Fibroblast of lung (primary cell): ENCODE measurements at places on chromosomes 5 and 9. TPM values are rescaled to one million over a fixed set of nuclear protein-coding genes. Genes with fewer than 3 reads are reported as not detected.

RPP25L gene
- 12.6 and 13.5 TPM in 2 replicates for polyA plus RNA-seq

PCDHGA10 gene
- 3.8 and 4.2 TPM in 2 replicates for polyA plus RNA-seq

SGCD gene
- polyA plus RNA-seq = 13.3 and 18.4 TPM in 2 replicates

PTGDS gene
- 2.0 and 4.9 TPM in 2 replicates for polyA plus RNA-seq

ABLIM3 gene
- polyA plus RNA-seq = 49.9 and 67.8 TPM in 2 replicates

PCDHA3 gene
- polyA plus RNA-seq = 0.07 and 0.89 TPM in 2 replicates

NUTM2F gene
- not detected in 2 replicates for polyA plus RNA-seq

NTNG2 gene
- 0.26 and 1.3 TPM in 2 replicates for polyA plus RNA-seq

EDIL3 gene
- polyA plus RNA-seq = 8.1 and 149 TPM in 2 replicates

IGFBPL1 gene
- polyA plus RNA-seq = not detected in 2 replicates

ZNF462 gene
- 6.0 and 6.3 TPM in 2 replicates for polyA plus RNA-seq

CRB2 gene
- polyA plus RNA-seq = not detected in 2 replicates

LVRN gene
- 0.07 and 0.10 TPM in 2 replicates for polyA plus RNA-seq

PKD2L2 gene
- not detected in 2 replicates for polyA plus RNA-seq

CMYA5 gene
- polyA plus RNA-seq = 1.9 and 2.0 TPM in 2 replicates

LEAP2 gene
- polyA plus RNA-seq = 0.30 and 0.50 TPM in 2 replicates

PCDHGC4 gene
- 0.48 and 0.76 TPM in 2 replicates for polyA plus RNA-seq

POU5F2 gene
- polyA plus RNA-seq = 0.01 TPM in 2 replicates

HRCT1 gene
- polyA plus RNA-seq = 3.1 and 3.3 TPM in 2 replicates

CKMT2 gene
- 1.9 and 2.3 TPM in 2 replicates for polyA plus RNA-seq

ARID3C gene
- not detected in 2 replicates for polyA plus RNA-seq

CCDC171 gene
- 0.55 and 0.62 TPM in 2 replicates for polyA plus RNA-seq

GRIA1 gene
- 0.12 and 2.0 TPM in 2 replicates for polyA plus RNA-seq

CTXN3 gene
- not detected in 2 replicates for polyA plus RNA-seq

CXCL14 gene
- polyA plus RNA-seq = 0.05 TPM in 1 of 2 replicates, not detected in the other

FOXD4L3 gene
- polyA plus RNA-seq = not detected in 2 replicates

SHLD3 gene
- 2.9 and 3.3 TPM in 2 replicates for polyA plus RNA-seq

TAF11L5 gene
- polyA plus RNA-seq = not detected in 2 replicates

FGF18 gene
- polyA plus RNA-seq = 0.33 and 2.0 TPM in 2 replicates

CPEB4 gene
- polyA plus RNA-seq = 13.4 and 19.9 TPM in 2 replicates

PDLIM4 gene
- 10.7 and 41.5 TPM in 2 replicates for polyA plus RNA-seq
